Stimulated activated CD4-positive, alpha-beta T cell treated with anti-CD3 and anti-CD28 coated beads, Interleukin-1b, Interleukin-23, amount 100 ng/mL, for 4 hours (primary cell): ENCODE measurements at places on chromosomes 3 and 15.

GRCh38 chr3:141862279-141862816 lies 14.1 kb upstream of the ATP1B3 start:
- DNase-seq: no peak

DNA sequence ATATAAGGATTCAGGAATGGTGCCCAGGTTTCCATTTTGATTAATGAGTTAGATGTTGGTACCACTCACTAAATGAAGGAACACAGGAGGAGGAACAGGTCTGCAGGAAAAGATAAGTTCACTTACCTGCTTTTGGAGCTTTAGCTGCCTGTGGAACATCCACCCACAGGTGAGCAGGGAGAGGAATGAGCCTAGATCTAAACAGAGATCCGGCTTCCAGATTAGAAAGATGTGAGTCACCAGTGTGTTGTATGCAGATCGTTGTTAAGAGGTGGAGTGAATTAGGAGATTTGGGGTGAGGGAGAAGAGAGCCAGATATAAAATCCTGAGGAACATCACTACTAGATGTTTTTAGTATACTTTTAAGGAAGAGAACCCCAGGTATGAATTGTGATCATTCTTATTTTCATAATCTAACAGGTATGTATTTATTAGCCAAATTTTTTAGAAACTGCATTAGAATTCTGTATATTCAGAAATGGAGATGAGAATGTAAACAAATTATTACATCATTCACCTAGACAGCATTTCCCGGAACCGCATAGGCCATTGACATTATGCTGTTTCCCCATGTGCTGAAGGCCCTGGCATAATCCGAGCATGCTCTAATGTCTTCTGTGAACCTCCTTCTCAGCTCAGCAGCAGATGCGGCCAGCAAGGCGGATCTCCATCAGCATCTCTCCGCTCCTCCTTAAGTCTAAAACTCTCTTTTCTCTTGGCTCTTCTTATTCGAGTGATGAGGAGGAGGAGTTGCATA lies 118.2 kb downstream of the KLHL25 start:
- no peak for DNase-seq

- no peak for DNase-seq
Measured at GRCh38 chr15:73628976-73629797, 4.0 kb downstream of the NPTN start.

- DNase-seq: no peak
Measured at GRCh38 chr15:51114437-51115119, 19.9 kb upstream of the TNFAIP8L3 start.

GRCh38 chr3:46194868-46195553 lies 13.1 kb downstream of the CCR1 start:
- no peak for DNase-seq

DNA sequence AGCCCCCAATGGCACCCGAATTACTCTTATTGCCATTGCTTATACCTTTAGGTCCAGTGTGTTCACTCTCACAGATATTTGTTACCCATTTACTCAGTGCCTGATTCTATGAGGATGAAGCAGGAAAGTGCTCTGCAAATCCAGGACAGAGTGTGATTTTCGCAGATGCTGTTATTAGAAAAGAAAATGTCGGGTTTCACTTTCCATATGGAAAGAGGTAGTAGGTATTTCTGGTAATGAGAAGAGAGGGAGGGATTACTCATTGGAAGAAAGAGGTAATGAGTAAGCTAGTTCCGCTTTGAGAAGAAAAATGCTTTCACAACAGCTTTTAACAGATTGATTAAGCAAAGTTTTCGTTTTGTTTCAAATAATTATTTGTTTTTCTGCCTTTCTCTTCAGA lies 336.3 kb upstream of the CFAP20DC start:
- DNase-seq: no peak

GRCh38 chr3:101635954-101636798 lies 40.8 kb downstream of the ZBTB11 start:
- DNase-seq: peak; percentile 57

- DNase-seq: no peak
Measured at GRCh38 chr3:65953881-65954733, 84.6 kb downstream of the MAGI1 start.

DNA sequence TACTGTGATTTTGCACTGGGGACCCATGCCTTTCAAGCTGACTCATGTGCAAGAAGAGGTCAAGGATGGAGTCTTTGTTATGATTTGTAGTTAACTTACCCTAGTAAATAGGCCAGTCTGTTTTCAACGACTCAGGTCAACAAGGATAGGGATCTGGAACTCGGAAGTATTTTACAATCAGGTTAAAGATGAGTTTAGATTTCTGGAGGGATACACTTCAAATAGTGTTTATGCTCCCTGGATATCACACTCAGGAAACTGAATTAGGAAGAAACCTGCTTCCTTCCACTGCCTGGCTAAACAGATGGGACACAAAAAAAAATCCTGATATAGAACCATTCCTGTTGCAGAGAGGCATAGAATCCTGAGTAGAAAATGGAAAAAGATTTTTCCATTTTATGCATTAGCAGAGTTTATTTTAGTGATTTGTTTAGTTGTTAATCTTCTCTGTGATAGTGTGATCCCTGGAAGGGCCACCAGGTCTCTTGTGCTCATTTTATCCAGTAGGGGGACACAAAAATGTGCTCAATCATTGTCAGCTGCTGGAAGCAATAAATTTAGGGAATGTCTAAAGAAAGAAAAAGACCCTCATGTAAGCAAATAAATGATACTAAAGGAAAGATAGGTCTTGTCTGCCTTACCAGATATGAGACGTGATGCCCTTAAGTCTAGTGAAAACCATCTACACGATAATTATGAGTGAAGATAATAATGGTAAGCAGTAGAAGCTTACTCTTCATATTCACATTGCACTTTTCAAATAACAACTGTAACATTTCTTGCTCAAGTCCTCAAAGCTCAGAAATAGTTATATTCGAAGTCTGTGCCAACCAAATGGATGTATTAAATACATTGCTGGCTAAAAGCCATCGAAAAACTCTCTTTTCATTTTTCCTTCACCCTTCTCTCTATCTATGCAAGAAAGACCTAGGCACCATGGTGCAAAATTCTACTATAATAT lies 452.1 kb upstream of the KCNMB2 start:
- DNase-seq: no peak

DNA sequence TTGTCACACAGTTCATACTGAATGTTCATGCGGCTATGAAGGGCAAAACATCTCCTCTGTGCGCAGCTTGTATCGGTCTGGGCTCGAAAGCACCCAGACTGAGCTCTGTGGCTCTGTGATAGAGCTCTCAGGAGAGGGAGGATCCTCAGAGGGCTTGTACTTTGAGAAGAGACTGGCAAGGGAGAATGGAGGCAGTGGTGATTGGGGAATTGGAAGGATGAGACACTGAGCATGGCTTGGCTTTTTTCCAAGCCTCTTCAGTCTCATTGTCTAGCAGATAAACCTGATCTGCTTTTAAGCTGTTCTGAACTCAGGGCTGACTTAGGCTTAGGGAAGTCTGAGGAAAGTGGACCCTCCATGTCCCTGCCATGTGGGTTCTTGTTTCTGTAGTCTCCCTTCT lies 43.0 kb downstream of the RAD54L2 start:
- DNase-seq: no peak

DNA sequence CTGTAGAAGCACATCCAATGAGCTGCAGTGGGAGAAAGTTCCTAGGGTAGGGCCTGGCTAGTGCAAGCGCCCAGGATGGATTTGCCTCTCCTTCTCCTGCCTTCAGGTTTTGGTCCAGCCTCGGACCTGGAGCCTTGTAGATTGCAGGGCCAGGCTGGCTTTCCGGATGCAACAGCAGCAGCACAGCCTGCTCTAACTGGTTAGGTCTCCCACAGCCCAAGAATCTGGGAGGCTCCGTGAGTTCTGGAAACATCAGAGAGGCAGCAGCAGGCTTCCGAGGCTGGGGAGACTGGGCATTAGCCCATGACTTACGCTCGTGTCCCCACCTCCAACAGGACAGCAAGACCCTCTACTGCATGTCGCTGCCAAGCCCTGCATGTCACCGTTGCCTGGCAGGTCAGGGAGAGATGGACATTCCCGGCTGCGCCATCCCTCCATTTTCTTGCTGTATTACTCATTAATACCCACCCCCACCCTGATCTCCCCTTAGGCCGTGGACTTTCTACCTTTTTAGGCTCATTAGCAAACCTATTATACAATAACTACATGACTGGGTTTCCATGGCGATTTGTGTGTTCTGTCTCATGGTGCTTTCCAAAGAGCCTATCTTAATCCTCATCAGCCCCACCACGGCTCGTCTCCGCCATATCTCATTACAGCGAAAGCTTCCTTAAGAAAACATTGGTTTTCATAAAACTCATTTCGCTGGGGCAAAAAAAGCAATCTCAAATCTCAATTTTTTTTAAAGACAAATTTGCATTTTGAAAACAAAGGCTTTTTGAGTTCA lies 40.9 kb upstream of the RGMA start:
- no peak for DNase-seq

DNA sequence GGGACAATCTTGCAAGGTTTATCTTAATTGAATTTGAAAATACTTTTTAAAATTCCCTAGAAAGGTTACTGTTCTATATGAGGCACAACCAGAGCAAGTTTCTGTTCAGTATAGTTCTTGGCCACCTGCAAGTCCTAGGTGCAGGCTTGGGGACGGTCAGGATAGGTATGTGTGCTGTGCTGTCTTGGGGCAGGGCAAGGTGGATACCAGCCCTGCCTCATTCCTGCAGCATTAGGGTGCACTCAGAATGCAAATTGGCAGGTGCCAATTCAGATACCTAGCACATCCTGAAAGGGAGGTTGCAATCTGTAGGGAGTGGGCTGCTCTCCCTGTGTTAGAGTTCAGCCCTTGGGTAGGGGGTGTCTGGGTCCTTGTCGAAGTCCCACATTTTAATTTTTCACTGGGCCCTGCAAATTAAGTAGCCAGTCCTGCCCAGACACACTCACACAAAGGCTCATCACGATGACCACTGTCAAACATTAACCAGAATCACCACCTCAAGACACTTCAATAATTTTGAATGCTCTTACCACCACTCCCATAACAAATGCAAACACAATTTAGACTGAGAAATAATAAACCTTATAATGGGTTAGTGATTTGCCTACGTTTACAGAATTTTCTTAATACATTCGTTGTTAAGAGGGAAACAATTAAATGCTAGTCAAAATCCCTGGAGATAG lies 838.0 kb upstream of the NR2F2 start:
- DNase-seq: no peak

DNA sequence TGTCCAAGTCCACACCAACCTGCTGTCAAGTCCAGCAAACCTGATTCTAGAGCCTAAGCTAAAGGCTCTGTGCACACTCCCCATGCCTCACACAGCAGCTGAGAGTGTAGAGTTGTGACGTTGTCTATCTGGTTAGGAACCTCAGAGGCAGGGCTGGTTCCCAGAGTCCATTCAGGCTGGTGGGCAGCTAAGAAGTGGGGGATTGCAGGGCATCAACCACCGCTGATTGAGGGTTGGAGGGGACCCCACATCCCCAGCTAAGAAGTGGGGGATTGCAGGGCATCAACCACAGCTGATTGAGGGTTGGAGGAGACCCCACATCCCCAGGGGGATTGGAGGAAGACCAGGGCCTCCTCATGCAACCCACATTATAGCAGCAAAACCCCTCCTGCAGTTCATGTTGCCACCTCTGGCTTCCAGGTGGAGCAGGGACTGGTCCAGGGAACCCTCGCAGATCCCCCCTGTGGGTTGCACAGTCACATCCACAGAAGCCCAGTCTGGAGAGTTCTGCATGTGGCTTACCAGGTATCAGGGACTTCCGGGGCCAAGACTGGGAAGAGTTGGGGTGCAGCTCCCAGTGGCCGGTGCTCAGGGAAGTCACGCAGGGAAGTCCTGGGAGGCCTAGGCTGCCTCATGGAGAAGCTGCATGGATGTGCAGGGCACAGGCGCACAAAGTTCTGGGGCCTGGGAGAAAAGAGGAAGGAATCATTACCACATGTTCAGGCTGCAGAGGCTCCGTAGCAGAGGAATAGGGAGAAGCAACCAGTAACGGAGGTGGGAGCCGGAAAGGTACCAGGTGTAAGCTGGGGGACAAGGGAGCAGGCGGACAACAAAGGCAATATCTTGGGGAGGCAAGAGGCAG lies 71.4 kb upstream of the PCSK6 start:
- no peak for DNase-seq

DNA sequence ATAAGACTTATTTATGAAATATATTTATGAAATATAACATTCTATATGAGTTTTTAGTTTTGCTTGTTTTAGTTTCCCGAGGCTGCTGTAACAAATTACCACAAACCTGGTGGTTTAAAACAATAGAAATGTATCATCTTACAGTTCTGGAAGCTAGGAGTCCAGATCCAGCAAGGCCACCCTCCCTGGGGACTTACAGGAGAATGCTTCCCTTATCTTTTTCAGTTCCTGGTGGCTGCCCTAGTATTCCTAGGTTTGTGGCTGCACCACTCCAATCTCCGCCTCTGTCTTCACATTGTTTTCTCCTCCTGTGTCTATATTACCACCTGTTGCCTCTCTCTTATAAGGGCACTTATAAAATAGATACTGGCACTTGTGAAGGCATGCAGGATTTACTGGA lies 877.8 kb downstream of the TUSC7 start:
- no peak for DNase-seq

DNA sequence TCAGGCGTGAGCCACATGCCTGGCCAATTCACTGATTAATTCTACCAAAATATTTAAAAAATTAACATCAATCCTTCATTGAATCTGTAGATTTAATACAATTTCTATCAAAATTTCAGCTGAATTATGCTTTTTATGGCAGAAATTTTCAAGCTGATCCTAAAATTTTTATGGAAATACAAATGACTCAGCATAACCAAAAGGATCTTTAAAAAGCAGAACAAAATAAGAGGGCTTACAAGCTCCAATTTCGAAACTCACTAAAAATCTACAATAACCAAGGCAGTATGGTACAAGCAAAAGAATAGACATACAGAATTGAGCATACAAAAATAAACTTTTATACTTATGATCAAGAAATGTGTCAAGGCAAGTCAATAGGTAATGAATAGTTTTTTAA lies 180.4 kb upstream of the CTNNB1 start:
- no peak for DNase-seq

- DNase-seq: no peak
Measured at GRCh38 chr3:141901914-141902313, 25.5 kb downstream of the ATP1B3 start.

- DNase-seq: no peak
Measured at GRCh38 chr3:182787302-182788036, 5.8 kb upstream of the ATP11B start.

- no peak for DNase-seq
Measured at GRCh38 chr15:67066041-67066958, 898 bp downstream of the SMAD3 start.
